ENCODE measurements at places on chromosomes 6 and 20.
A peak's percentile ranks its signal among the peaks of the same experiment; 100 is the strongest.

DNA sequence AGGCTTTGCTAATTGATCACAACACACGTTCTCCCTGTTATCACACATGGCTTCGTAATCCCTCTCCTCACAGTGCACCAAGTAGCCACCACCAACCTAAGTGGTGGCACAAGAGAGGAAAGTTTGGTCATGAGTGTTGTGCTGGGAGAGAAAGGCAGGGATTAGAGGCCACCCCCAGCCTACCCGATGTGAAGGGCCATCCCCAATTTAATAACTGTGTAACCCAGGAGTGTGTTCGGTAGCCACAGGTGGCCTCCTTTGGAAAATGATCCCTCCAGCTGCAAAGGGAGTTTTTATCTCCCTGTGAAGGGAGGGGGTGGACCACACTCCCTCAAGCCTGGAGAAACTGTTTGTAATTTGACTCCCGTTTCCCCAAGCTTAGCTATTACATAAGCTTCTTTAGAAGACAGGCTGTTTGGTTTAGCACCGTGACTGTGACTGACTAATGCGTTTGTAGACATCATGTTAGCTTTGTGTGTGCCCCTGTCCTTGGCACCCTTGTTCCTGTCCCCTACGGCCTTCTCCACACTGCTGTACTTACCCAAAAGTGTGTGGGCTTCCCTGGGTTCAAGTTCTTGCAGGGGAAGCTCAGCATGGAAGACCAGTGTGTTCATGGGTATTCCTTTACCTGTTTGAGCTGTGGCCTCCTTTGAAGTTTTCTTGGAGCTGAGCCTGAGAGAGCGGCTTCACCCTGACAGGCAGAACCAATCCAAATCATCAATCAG is 20.6 kb downstream of the PPP1R16B start:
- DNase-seq, result no peak

DNA sequence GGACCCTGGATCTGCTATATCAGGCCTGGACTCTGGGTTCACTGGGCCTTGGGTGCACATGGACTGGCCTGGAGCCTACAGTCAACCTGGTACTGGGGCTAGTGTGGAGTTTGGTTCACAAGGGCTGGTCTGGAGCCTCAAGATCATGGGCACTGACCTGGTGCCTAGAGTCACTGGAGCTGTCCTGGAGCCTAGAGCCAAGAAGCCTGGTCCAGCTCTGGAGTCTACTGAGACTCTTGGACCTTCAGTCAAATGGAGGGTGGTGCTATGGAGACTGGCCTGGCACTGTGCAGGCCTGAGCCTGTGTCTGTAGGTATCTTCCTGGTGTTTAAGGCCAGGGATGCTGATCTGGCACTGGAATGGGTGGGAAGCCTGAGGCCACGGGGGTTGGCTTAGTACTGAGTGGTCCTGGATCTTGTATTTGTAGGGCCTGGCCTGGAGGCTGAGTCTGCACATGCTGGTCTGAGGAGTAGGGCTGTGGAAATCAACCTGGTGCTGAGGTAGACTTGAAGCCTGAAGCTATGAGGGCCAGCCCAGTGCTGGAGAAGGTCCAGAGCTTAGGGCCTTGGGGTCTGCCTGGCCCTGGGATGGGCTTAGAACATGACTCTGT is 16.5 kb upstream of the WFDC9 start:
- no peak for DNase-seq

GRCh38 chr20:52457826-52458225 is 266.2 kb upstream of the ZFP64 start:
- no peak for DNase-seq

- DNase-seq, result peak; percentile 56
Observed at GRCh38 chr6:20542927-20543602, 8.8 kb downstream of the CDKAL1 start.

- DNase-seq, result no peak
Observed at GRCh38 chr6:156645097-156645496, 132.1 kb upstream of the ARID1B start.

- DNase-seq, result no peak
Observed at GRCh38 chr6:125357515-125358256, 55.9 kb upstream of the HDDC2 start.

DNA sequence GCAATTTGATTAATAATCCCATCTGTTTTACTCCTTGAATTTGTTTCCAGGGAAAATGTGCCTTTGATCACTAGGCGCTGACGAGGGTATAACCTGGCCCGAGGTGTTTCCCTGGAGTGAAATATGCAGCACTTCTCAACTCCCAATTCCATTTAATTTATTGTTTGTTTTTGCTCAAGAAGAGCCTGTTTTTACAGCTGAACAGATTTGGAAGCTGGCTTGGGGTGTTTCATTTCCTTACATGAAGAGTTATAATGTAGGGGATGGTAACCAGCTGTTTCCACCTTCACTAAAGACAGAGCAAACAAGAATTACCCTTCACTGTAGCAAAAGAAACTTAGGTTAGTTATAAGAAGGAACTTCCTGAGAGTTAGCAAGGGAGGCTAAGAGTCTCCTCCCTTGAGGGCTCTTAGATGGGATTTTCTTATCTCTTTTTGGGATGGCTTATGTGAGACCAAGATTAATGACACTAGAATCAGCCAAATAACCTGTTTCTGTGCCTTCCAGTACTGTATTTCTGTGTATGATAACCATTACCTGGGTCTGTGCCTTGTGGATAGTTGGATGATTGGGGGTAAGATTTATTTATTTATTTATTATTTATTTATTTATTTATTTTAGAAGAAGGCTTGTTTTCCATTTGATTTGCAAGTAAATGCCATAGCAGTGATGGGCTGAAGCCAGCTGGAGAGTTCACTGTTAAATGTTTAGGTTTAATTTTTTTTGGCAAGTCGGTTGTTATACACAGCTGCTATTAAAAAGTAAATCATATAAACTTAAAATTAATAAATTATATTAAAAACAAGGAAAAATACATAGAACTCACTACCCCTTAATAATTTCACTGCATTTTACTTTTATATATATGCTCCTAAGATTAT is 162.2 kb upstream of the BMP2 start:
- DNase-seq, result no peak

DNA sequence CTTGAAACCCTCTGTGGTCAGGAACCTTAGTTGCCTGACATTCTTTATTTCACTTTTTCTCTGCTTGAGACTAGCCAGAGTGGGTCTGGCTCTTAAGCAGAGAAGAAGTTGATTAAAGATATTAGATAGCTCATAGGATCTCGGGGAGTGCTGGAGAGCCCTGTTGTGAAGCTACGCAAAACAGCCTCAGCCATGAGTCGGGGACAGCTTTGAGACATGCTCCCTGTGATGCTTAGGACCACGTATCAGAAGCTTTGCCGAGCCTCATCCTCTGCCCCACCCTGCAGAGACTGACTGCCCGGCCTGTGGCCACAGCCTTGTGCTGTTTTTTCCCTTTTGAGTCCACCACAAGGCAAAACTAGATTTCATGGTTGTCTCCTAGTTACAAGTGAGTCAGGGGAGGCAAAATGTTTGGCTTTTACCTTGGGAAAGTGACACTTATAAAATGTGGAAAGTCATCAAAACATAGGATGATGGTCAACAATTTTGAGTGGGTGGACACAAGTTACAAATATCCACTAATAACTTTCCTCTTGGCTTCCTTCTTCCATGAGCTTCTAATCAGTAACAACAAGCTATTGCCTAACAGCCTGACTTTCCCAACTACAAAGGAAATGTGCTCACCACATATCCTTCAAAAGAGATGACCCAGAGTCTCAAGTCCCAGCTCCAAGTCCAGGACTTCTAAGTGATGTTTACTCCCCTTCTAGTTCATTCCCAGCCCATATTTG is 108.4 kb downstream of the JAG1 start:
- DNase-seq, result no peak

GRCh38 chr6:25006565-25007001 is 70.8 kb upstream of the RIPOR2 start:
- peak; percentile 47 for DNase-seq

DNA sequence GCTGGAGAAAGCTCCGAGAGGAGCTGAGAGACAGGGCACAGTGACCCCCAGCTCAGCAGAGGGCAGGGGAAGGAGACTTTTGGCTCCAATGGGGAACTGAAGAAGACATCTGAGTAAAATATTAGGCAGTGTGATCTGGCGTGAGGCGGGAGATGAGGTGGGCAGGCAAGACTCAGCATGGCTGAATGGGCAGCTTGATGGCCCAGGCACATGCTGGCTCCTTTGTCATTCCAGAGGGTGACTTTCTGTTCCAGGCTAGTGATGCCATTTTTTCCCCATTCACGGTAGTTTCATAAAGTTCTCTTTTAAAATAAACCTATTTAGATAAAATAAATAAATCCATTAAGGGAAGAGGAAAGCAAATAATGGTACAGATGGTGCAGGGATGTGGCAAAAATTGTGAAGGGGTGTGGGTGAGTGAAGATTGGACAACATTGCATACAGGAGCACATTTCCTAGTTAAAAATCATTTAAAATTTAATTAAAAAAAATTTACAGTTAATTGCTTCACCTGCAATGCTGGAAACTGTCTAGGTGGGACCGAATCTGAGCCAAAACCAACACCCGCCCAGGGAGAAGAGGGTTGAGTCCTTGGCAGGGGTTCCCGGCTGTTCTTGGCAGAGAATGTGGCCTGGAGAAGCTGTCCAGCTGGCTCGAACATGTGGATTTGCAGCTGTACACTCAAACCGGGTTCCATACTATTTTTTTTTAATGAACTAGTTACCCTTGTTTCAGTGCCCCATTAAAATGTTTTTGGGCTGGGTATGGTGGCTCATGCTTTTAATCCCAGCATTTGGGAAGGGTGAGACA is 41.7 kb upstream of the PRELID3B start:
- no peak for DNase-seq

- no peak for DNase-seq
Observed at GRCh38 chr6:75603106-75603420, 1.4 kb downstream of the SENP6 start.

GRCh38 chr20:50342638-50343102 is 152.0 kb downstream of the CEBPB start:
- DNase-seq, result no peak

DNA sequence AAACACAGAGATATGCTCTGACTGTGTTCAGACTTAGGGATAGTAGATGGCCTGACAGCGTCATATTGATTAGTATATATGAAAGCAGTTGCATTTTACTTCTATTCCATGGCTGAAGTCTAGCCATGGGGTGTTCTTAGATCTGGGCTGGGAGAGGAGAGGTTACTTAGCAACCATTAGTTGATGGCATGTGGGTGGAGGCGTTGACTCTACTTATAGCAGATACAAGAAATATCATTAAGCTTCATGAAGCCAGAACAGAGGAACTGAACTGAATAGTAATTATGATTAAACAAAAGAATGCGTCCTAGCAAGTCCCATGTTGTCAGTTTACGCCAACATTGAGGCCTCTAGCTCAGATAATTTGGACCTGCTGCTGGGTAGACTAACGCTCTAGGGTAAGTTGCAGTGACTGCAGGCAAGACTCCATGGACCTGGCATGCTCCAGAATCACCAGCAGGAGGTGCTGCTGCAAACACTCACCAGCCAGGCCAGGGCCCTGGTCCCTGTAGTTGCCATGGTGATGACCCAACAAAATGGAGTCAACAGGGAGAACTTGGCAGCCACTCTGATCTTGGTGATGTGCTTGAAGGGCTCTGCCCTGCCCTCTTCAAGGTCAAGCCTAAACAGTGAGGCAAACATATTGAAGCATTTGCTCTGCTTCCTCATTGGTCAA is 477.3 kb downstream of the PREX1 start:
- DNase-seq, result no peak

DNA sequence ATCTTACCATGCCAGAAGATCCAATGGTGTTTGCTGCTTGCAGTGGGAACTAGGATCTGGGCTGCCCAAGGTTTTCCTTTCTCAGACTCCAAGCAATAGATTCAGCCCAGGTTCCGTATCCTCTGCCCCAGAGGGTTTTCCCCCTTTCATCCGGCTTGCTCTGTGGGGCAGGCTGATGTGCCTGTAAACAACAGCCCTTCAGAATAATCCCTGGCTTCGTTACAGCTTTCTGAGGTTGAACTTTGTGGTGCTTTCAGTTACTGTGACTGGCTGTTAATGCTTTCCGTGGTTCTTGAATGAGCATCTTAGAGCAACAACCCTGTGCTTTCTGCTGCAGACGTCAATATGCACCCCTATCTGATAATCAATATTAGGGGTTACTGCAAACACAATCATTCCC is 400.4 kb downstream of the BTBD3 start:
- no peak for DNase-seq

DNA sequence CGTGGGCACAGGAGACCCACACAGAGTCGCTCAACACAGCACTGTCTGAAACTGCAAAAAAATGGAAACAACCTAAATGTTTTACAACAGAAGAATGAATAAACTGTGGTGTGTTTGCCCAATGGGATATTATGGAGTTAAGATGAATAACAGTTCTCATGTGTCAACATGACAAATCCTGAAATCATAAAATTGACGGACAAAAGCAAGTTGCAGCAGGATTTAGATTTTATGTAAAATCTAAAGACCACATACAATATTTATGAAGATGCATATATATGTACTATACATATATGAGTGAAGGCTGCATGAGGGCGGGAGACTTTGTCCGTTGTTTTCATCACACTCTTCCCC is 79.7 kb downstream of the GRM4 start:
- no peak for DNase-seq

DNA sequence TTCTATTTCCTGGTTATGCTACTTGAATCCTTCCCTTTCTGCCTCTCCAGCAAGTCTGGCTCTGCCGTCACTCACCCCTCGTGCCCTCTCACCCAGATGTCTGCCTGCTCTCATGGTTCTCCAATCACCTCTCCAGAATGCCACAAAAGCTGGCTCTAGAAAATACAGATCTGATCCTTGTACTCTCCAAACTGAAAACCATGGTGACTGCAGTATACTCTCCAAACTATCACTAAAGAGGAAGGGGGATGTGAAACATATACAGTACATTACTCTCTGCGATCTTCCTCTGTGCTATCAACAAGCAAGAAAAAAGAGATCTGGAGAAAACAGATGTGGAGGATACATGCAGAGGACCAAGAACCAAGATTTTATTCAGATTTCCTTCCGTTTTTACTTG is 91.1 kb downstream of the ATXN1 start:
- DNase-seq, result no peak

DNA sequence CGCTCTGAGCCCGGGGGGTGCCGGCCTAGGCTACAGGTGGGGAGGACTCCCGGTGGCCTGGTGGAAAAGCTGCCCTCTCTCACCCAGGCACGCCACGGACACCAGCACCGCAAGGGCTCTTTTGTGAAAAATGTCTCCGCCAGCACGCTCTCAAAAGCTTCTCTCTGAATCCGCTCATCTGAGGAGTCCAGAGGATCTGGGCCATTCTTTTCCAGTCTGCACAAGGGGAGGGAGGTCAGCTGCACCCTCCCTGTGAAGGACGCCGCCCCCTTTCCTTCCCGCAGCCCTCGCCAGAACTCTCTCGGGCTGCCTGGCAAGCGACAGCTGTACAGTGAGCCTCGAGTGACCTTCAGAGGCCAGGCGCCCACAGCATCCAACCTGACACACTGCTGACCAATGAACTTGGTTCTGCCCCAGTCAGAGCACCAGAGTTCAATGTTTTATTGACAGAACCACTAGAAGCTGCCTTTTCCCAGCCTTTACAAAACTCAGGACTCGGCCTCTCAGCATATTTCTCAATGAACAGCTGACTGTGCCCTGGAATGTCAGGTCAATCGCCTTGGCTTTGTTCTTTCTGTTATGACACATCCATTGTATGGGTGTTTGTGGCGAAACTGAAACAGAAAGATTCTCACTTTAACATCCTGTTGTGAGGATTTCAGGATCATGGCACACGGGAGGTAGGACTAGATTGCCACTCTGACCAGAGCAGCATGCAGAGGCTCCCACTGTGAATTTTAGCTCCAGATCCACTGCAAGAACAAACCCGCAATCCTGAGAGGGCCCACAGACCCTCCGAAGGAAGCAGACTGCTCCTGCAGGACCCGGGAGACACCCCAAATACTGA is 26.7 kb downstream of the SERPINB9 start:
- no peak for DNase-seq

Measured in T-helper 2 cell treated with Interferon-gamma antibody and Interleukin-4, amounts not matched to agents 5 μg/mL and 100 μg/mL, for 36 hours (primary cell).